ENCODE measurements at places on chromosomes 7 and 10.

GRCh38 chr10:45557275-45557905, 115.2 kb downstream of the ZFAND4 start:
- DNase-seq: no peak

DNA sequence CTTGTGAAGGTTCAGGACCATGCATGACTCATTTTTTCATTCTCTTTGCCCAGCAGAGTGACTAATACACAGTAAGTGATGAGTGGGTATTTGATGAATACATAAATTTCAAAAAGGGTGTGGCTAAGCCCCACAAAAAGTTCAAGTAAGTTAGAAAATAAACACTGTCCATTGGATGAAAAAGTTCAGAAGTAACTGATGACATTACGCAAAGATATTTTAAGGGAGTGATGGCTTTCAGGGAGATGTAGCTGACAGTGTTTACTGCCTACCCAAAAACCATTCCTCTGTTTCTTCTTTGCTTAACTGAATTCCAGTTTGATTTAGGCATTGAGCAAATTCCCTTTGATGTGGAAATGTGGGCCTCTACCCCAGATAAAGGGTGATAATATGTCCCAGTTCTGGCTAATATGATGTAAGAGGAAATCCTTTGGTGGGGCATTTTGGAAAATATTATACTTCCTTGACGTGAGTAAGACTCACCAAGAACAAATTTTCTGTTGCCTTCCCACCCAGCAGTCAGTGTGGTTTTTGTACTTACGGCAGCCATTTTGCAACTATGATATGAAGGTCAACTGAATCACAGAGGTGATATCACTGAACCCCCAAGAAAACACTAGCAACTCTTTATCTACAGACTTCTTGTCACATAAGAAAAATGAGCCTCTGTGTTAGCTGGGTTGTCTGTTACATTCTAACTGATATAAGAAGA, 29.0 kb upstream of the EBLN1 start:
- no peak for DNase-seq

DNA sequence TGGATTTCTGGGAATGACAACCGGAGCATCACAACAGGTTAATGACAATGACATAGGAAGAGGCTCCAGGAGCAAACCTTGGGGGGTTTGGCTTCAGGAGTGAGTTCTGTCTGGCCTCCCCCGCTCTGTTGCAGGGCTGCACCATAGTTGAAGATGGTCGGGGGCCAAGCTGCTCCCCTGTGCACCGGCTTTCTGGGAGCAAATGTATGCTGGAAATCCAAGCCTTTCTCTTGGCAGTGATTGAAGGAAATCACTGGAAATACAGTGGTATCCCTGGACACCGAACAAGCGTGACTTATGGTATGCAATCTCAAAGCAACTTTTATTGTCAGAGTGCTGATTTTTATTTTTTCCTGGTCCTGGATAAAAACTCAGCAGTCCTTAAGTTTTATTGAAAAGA, 251.9 kb upstream of the ZNF32 start:
- no peak for DNase-seq

- no peak for DNase-seq
These were observed 57.1 kb downstream of the NXPH1 start for GRCh38 chr7:8490391-8491045.

DNA sequence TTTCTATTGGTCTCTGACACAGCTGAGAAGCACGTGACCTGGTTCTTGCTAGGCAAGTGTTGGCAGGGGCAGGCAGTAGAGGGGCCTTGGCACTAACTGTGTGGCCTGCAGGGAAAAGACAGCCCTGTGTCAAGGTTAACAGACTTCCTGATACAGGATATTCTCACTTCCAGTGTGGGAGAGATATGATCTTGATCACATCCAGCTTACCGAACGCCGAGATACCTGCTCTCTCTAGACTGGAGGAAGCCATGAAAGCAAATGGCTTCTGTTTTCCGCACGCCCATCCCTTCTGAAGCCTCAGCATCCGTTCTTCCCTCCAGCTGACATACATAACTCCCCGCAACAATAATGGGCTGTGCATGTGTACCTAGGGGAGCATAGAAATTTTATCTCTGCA, 79.4 kb downstream of the VSTM4 start:
- no peak for DNase-seq

- no peak for DNase-seq
These were observed 75.9 kb downstream of the CCNY start for GRCh38 chr10:35412003-35412723.

DNA sequence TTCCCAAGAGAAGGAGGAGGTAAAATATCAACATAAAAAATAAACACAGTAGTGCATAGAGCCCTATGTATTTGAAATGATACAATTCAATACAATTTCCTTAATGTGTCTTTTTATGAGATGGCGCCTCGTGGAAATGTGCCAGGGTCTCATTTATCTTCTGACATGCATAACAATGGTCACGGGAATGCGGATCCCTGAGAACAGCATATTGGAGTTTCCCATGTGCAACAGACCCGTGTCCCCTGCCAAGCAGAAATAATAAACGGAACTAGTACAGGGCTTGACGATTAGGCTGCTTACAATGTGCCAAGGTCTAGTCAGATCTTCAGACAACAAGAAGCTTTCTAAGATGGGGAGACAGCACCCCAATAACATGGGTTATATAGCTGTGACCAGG, 217.9 kb downstream of the ARHGAP21 start:
- DNase-seq: no peak

GRCh38 chr10:46098386-46098785, 52.3 kb upstream of the MSMB start:
- no peak for DNase-seq

GRCh38 chr10:60822809-60823208, 44.5 kb downstream of the CDK1 start:
- DNase-seq: no peak

GRCh38 chr10:71307469-71308085, 11.5 kb upstream of the SLC29A3 start:
- no peak for DNase-seq

DNA sequence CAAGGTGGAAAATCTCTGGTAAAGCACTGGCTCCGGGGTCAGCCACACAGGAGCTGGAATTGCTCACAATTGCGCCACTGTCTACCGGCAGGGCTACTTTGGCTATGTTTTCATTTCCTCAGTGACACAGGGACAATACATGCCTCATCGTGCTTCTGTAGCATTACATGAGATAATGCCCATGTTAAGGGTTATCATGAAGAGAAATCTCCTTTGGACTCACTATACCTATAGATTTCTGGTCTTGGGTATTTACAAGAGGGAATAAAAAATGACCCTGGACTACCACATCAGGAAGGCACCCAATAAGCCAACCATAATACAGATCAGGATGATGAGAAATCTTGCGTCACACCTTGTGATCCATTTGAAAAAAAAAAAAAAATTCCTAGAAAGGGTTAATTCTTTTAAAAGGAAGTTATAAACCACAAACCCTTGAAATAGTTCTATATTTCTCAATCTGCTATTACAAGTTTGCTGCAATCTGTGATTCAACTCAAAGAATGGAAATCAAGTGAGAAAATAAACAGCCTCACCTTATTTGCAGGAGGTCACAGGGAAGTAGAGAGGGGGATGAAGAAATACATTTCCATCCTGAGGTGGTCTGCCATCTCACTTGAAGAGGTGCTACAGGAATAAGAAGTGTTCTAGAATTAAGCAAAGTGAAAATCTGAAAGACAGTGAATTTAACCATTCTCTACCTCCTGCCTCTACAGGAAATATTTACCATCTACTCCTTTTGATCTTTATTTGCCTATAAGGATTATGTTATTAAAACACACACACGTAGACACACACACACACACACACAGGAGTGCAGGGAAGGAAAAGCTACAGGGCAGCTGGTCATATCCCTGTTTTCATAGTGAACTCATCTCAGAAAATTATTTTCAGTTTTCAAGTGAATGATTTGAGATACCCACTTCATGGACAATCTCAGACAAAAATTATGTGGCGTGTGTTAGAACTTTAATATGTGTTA, 231.3 kb upstream of the CELF2 start:
- no peak for DNase-seq

- no peak for DNase-seq
These were observed 95.9 kb upstream of the HDAC9 start for GRCh38 chr7:18399436-18400235.

DNA sequence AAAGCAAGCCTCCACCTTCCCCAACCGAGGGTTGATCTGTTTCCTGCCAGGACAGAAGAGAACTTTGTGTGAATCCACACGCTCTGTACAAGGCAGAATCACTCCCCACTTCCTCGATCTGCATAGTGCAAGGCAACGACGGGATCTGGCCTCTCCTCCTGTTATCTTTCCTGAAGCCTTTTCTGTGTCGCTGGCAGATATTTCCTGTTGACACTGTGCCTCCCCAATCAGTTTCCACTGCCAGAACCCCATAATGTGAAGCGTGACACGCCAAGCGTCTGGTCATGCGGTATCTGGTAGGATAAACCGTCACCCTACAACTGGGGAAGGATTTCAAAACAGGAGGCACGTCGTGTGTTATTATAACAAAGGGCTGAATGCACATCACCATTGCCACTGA, 57.2 kb downstream of the FAM171A1 start:
- DNase-seq: no peak

DNA sequence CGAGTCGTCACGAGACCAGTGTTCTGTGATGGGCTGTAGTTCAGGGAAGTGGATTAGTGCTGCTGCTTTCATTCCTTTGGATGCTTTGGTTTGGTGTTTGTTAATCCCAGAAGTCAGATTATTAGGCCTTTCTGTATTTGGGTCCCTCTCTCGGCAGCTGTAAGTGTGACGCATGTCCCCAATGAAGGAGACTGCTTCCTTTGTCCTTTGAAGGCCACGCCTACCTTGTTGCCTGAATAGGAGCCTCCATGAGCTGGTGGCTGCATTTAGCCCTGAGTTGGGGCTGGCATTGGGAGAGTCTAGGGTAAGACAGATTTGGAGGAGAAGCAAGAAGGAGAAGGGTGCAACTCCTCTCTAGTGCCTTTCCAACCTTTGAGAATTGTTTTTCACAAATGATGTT, 34.5 kb downstream of the DOCK1 start:
- DNase-seq: no peak

GRCh38 chr10:34941471-34942357, 126.6 kb upstream of the PARD3 start:
- no peak for DNase-seq

DNA sequence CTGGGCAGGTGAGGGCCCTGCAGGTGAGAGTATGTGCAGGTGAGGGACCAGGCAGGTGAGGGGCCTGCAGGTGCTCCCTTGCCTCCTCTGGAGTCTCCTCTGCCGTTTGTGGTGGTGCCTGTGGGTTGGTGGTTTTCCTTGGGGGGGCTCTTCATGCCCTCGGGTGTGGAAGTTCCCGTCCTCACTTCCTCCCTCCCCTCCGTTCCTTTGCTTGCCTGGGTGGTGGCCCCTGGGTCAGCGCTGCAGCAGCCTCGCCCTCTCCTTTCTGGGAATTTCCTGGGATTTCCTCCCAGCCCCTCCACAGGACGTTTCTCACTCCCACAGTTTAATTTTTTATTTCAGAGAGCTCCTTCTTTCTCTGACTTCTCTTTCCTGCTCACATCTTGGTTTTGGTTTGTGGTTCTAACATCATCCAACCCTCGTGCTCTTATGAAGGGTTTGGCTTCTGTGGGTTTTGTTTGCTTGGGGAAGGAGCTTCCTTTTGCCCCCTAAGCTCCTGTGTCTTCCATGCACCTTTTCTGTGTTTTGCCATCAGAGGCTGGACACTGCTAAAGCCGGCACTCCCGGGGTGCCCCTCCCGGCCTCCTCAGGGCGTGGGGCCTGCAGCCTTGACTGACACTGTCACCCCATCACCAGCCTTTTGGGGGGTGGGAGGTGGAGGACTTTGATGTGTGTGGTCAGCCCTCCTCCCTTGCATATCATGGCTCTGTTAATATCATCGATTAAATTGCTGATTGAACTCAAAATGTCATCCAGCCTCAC, 29.2 kb upstream of the ADGRA1 start:
- DNase-seq: no peak

Measured in right renal cortex interstitium (tissue), 3 donors.